Retina (tissue), 1 donor: ENCODE measurements at places on chromosomes 3 and 15.
A peak's percentile ranks its signal among the peaks of the same experiment; 100 is the strongest.

- no peak for DNase-seq
Measured at GRCh38 chr3:189457201-189457607, 174.0 kb upstream of the TP63 start.

- DNase-seq = peak; percentile 75
Measured at GRCh38 chr3:129605922-129606635, 397 bp downstream of the PLXND1 start.

DNA sequence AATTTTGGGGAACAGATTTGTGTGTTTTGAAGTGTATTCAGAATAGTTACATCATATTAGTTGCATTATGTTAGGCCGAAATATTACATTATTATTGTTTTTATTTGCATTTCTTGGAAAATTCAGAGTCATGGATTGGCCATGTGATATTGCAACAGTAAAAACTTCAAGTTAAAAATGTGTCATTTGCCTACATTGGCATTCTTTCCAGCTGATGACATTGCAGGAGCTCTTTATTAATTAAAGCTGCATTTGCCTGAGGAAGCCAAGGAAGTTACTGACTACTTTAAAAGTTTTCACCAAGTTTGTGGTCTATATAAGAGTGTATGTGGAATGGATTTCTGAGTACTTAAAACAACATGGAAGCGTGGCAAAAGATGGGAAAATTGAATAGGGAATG lies 726.4 kb upstream of the SGO1 start:
- no peak for DNase-seq

DNA sequence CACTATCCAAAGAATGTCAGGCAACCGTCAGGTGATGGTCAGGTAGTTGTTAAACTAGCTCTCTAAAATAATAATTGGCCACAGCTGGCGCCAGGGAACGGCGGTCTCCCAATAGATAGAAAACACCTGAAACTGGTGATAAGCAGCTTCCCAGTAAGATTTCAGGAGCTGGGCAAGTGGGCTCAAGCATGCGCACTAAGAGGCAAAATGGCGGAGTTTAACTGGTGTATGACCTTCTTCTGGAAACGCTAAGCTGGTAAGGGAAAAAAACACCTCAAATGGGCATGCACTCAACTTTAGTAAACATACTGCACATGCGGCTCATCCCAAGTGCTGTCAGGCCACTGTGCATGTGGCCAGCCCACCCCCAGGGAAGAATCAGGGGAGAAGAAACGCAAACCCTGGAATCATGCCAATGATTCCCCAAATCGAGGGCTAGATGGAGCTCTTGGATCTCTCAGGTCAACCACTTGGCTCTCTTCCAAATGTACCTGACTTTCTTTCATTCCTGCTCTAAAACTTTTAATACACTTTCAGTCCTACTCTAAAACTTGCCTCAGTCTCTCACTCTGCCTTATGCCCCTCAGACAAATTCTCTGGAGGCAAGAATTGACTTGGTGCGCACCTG lies 195.0 kb downstream of the ZNF621 start:
- DNase-seq = no peak

DNA sequence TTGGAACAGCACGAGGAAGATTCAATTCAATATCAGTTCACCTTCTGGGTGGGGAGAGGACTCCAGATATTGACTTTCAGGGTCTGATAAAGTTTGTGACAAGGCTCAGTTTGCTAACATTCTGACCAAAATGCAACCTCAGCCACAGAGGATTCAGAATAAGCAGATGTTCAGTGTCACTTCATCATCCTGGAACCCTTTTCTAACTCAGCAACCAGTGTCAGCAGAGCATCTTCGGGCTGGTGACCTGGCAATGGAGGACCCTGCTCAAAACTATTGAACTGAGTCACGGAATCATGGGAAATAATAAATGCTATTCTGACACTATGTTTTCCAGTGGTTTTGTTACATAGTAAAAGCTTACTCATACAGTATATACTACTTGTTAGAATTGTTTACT lies 433.4 kb upstream of the CFAP20DC start:
- DNase-seq = no peak

GRCh38 chr3:52520141-52520667 lies 13.5 kb downstream of the NT5DC2 start:
- DNase-seq = no peak

DNA sequence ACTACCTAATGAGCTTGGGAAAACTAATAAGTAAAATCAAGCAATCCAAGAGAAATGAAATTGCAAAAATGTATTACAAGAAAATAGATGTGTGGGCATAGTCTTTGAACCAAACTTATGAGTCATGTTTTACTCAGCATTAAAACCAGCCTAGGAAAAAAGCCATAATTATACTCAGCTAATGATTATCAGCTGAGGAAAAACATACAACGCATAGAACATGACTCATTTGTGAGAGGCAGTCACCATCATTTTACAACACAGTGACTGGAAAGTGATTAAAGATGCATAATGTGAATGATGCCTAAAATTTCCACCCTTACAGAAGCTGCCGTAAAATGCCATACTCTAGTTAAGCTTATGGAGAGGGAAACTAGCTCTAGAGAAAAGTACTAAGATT lies 238.0 kb upstream of the EOMES start:
- no peak for DNase-seq

GRCh38 chr3:66588340-66588847 lies 87.6 kb upstream of the LRIG1 start:
- DNase-seq = no peak

DNA sequence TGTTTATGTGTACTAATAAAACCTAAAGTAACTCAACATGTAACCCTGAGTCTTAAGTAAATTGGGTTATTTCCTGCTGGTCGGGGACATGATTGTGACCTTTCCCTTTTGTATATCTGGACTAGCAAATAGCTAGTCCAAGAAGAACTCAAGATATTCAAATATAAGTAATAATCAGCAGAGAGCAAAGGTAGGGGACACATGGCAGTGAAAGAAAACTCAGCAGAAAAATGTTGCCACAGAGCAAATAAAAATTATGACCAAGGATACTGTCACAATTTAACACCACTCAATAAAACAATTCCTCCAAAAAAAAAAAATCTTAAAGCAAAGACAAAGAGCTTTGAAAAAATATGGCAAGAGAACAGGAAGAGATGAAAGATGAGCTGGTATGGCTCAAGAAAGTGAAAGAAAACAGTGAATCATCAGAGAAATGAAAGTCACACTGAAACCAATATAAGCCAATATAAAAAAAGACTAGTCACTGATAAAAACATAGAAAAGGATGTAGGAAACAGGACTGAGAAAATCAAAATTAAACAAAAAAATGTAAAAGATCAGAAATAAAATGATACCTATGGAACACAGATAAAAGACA lies 43.4 kb downstream of the HLTF start:
- no peak for DNase-seq

- no peak for DNase-seq
Measured at GRCh38 chr15:100042558-100042957, 299.2 kb downstream of the ADAMTS17 start.

DNA sequence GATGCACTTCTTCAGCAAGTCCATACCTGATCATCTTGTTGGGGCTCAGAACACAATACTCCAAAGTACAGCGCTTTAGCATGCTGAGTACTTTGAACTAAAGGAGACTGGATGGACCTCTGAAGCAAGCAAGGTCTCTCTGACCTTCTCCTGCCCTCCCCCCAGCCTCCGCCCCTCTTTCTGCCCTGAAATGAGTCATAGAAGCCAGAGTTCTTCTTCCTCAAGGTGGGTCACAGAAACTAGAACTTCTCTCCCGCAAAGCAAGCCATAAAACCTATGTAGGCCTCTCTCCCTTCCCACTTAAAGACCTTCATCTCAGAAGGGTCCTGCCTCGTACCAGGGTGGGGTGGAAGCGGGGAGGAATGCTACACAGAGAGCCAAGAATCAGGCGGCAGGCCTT lies 230.5 kb upstream of the PROK2 start:
- DNase-seq = no peak

DNA sequence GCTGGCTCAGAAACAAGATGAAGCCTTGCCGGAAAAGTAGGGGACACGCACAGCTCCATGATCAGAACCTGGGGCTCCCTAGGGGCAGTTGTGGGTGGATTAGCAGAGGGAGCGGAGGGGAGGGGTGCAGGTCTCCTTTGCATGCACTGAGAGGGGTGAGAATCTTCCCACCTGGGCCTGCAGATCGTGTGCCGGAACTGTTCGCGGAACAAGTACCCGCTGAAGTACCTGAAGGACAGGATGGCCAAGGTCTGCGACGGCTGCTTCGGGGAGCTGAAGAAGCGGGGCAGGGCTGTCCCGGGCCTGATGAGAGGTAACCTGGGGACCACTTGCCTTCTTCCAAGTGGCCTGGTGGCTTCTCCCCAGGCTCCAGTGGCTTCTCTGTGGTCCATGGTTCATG lies 24.5 kb upstream of the NR2C2 start:
- no peak for DNase-seq

GRCh38 chr15:98442379-98442833 lies 205.9 kb upstream of the IGF1R start:
- DNase-seq = peak; percentile 68
